ENCODE measurements at places on chromosomes 13 and 19.

DNA sequence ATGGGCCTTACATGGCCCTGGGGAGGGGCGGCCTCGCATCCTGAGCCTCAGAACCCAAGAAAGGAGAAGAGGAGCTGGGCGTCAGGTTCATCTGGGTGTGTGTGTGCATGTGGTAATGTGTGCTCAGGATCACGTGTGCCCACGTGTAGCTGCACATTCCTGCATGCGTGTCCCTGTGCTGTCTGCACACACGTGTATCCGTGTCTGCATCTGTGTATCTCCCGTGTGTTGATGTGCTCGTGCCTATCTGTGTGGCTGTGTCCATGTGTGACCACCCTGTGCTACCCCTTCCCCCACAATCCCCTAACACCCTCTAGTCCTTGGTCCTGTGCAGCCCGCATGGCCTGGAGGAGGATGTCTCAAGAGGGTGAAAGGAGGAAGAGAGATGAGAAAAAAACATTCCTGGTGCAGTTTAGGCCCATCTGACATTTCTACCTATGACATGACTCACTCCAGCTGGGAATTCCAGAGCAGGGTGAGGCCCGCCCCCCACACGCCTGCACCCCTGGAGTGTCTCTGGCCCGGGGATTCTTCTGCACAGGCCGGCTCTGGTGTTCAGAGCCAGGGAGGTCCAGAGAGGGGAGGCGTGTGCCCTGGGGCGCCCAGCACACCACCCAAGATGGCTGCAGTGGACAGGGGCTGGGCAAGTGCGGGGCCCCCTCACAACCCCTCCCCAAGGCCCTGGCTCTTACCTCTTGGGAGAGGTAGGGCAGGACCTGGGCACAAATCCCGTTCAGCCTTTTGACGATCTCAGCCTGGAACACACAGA lies 7.1 kb downstream of the TLE5 start:
- no peak for DNase-seq

DNA sequence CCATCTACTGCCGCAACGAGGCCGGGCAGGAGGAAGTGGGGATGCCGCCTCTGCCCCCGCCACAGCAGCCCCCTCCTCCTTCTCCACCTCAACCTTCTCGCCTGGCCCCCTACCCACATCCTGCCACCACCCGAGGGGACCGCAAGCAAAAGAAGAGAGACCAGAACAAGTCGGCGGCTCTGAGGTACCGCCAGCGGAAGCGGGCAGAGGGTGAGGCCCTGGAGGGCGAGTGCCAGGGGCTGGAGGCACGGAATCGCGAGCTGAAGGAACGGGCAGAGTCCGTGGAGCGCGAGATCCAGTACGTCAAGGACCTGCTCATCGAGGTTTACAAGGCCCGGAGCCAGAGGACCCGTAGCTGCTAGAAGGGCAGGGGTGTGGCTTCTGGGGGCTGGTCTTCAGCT lies 3.4 kb upstream of the NUP62 start:
- DNase-seq, result no peak

DNA sequence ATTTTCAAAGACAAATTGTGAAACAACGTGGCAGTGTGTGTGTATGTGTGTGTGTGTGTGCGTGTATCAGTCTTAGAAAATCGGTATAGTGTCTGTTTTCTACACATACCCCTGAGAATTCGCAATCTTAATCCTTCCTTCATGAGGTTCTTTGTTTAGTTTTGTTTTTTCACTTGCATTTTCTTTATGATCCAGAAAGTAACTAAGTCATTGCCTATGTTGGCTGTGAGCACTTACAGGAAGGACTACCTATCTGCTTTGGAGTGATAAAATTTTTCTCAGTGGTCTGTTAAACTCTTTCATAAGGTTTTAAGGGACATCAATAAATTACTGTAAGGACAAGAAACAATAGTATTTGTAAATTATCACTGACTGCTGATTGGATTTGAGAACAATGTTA lies 1587.1 kb downstream of the PCDH9 start:
- no peak for DNase-seq

DNA sequence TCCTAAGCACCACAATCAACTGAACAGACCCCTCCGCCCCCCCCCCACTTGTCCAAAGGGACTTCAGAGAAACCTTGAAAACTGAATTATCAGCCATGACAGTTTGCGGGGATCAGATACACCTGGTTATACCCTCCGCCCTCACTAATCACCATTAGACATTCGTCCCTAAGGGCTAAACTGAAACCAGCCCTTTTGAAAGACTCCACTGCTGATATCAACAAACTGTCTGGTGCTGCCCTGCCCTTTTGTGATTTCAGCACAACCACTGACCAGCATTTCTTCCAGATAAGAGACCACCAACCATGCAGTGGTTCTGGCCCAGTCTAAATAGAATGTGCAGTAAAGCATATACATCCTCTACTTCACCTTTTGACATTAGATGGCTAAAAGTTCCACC lies 1422.9 kb downstream of the EFNB2 start:
- DNase-seq, result no peak

Data from cortex of kidney (tissue), 1 donor.